Activated CD8-positive, alpha-beta T cell treated with anti-CD3 and anti-CD28 coated beads for 36 hours (primary cell): ENCODE measurements at places on chromosomes 7 and 10.
A peak's percentile ranks its signal among the peaks of the same experiment; 100 is the strongest.

GRCh38 chr7:1663857-1664651 is 6.0 kb upstream of the ELFN1 start:
- DNase-seq, result no peak

DNA sequence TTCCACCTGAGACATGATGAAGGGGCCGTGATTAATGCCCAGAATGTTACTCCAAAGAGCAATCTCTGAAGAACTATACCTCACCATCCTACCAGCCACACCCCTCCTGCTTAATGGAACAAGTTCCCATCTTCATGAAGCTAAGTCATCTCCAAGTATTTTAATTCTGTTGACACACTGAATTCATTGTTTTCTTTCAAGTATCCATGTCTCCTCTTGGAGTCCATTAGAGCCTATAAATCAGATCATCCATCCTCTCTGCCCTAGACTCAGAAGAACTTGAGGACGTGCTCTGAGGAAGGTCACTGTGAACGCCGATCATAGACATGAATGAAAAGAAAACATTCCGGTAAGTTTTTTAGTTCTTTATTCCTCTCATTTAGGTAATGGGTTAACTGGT is 126.8 kb downstream of the RSU1 start:
- DNase-seq, result no peak

DNA sequence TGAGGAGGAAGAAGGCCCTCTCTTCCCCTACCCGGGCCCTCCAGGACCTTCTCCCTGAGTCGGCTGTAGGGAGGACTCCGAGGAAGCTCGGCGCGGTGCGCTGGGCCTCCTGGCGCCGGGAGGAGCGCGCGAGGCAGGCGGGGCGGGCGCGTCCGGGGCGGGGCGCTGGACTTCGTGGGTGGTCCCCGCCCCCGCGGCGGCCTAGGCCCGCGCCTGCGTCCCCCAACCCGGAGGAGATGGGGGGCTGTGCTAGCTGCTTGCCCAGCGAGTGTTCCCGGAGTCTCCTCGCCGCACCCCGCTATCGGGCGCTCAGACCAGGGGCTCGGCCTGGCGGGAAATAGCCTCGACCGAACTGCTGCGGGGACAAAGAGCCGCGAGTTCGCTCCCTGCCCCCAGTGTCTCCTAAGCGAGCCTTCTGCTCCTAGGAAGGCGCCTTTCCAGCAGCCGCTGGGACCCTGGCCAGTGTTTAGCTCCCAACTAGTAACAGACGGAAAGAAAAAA is 19.2 kb upstream of the SMO start:
- DNase-seq, result peak; percentile 65

GRCh38 chr10:32350811-32351350 is 3.9 kb upstream of the EPC1 start:
- DNase-seq, result no peak

DNA sequence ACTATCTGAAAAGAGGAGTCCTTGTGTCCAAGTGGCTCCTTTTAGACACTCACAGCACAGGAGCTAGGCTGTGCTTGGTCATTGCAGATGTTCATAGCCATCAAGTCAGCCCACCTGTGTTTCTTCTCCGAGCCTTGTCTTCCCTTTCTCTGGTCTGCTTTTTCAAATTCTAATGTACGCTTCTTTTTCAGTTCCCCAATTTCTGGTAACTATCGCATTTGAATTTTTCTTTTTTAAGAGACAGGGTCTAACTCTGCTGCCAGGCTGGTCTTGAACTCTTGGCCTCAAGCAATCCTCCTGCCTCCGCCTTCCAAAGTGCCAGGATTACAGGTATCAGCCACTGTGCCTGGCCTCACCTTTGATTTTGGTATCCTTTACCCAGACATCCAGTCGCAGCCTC is 18.9 kb downstream of the APBB1IP start:
- no peak for DNase-seq

DNA sequence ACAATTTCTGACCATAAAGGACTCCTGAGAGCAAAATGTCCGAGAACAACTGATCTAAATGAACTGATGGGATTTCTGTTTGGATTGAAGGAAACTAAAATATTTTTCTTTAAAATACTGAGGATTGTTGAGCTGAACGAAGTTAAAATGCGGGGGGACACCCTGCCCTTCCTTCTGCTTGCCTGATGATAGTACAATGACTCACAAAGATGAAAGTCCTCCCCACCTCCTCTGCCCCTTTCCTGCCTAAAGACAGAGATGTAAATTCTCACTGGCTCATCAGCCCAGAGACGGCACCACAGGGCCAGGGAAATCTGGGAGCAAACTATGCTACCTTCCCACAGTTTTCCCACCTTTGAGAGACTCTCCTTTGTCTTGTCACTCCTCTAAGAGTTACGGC is 180.6 kb downstream of the PHTF2 start:
- no peak for DNase-seq

GRCh38 chr10:93818086-93818485 is 60.4 kb downstream of the LGI1 start:
- DNase-seq, result no peak

DNA sequence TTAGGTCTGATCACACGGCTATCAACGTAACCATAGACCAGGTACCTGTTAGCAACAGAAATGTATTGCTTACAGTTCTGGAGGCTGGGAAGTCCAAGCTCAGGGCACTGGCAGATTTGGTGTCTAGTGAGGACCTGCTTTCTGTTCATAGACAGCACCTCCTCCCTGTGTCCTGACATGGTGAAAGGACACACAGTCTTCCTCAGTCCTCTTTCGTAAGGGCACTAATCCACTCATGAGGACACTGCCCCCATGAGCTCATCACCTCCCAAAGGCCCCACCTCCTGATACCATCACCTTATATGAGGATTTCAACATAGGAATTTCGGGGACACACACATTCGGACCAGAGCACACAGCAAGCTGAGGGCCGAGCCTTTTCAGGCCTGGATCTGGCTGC is 71.4 kb upstream of the BTBD16 start:
- DNase-seq, result no peak

DNA sequence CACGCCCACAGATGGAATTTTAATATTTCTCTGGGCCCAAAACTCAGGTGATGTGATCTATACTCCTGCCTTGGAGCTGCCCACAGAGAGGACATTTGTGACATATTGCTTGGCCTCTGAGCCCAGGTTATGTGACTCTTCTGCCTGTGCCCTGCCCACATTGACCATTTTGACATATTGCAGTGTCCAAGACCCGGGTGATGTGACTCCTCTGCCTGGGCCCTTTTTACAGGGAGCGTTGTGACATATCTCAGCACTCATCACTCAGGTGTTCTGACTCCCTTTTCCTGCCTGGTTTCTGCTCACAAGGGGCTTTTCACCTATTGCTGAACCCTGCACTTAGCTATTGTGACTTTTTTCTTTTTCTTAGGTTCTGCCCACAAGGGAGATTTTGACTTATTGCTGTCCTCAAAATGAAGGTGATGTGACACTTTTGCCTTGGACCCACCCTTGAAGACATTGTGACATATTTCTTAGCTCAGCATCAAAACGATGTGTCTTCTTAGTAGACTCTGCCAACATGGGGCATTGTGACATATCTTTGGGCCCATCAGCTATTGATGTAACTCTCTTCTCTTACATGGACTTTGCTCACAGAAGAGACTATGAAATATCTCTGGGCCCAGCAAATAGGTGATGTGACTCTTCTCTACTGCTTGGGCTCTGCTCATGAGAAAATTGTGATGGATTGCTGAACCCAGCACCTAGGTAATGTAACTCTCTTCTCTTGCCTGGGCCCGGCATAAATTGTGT is 11.0 kb upstream of the ZNF107 start:
- no peak for DNase-seq

- DNase-seq, result no peak
Observed at GRCh38 chr7:139403601-139404000, 43.9 kb downstream of the LUC7L2 start.

GRCh38 chr10:6920072-6921019 is 340.3 kb upstream of the PRKCQ start:
- peak; percentile 92 for DNase-seq

DNA sequence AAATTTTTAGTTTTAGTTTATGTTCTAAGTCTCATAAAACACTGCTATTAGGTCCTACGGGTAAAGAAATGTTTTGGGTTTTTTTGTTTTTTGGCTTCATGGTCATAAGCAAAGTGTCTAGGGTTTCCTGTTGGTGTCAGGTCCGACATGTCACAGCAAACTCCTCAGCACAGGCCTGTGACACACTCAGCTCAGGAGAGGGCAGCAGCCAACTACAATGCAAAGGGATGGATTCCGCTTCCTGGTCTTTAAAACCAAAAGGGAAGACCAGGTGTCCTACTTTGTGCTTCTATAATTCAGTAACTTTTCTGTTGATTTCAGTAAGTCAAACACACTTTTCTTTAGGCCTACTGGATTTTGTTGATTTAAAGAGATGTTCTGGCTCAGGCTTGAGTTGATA is 83.8 kb upstream of the MACROH2A2 start:
- DNase-seq, result no peak

GRCh38 chr7:148672041-148672440 is 26.7 kb upstream of the CUL1 start:
- DNase-seq, result peak; percentile 27

DNA sequence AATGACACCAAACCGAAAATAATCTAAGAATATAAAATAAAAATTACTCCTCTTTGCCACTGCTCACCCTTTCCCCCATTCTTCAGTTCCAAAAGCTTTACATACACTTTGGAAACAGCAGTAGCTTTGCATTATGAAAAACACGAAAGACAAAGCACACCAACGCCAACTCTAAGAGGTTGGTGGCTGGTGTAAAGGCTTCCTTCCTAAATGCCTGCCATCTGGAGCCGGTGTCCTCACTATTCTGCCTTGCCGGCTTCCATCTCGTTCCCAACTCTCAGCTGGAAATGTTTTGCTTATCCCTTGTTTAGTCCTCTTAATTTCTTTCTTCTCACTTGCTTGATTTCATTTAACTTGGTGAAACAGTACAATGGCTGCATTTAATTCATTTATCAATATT is 281.1 kb upstream of the LRRN3 start:
- no peak for DNase-seq

DNA sequence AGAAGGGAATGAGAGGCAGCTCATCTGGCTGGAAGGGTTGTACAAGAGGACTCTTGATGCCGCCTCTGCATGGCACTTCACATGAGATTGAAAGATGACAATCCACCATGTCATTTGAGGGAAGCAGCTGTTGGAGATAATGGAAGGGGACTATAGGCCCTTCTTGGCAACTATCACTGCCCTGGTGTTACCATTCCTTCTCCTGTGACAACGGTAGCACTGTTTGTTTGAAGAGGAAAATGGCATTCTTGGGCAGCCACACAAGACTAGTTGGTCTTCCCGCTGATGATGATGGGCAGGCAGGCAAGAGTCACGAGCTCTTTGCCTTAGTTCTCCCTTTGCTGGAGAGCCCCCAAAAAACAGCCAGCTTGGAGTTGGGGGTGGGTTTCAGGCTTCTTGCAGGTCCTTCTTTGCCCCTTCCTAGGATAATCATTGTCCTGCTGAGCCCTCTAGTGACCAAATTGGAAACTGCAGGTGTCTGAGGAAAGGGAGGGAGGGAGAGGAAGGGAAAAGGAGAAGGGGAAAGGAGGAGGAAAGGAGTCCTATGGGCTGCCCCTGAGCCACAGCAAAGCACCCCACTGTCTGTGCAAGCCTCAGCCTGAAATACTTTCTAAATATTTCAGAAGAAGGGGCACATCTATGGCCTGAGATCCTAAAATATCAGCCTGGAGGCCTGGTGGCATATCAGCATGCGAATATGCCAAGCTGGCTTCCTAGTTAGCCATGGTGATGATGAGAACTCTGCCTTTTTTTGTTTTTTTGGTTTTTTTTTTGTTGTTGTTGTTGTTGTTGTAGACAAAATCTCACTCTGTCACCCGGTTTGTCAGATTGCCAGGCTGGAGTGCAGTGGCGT is 165.6 kb upstream of the KMT2E start:
- peak; percentile 64 for DNase-seq

DNA sequence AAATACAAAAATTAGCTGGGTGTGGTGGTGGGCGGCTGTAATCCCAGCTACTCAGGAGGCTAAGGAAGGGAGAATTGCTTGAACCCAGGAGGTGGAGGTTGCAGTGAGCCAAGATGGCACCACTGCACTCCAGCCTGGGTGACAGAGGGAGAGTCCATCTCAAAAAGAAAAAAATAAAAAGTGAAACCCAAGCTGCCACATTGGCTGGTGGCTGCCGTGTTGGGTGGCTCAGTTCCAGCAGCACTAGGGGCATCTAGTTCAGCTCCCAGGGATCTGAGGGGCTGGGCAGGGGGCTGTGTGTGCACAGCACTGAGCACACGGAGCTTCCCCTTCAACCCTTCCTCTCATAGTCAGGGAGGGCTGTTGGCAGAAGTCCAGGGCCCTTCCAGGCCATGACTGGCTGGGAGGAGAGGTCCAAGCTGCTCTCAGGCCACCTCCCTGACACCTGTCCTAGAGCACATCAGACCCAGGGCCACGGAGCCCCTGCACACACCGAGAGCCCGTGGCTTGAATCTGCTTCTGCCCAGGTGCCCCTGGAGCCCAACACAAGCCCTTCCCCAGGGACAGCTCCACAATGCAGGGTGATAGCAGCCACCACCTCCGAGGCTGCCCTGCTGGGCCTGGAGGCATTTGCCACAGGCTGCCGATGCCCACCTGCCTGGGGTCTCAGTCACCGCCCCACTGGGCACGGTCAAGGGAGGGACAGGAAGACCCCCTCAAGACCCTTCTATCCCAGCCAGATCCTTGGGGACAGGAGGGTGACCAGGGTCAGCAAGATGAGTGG is 47.3 kb downstream of the YKT6 start:
- DNase-seq, result no peak

GRCh38 chr10:51620131-51620530 is 79.3 kb downstream of the CSTF2T start:
- DNase-seq, result no peak

GRCh38 chr7:2719007-2719406 is 31.0 kb downstream of the AMZ1 start:
- DNase-seq, result peak; percentile 88

- DNase-seq, result no peak
Observed at GRCh38 chr7:333393-333764, 43.4 kb downstream of the FOXL3 start.

DNA sequence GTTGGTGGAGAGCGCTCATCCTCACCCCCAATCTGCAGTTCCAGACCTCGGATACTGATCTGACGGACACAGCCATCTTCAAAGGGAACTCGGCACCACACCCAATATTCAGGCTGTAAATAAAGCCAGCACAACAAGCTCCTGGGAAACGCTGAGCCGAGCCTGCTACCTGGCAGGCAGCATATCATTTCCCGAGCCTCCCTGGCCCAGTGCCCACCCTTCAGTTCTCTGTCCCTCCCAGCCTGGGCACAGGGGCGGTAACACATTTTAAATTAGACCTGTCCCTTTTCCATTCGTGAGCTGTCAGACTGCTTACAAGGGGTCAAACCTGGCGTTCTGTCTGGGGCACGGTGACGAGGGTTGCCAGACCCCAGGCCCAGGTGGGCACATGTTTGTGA is 250.5 kb downstream of the ARHGAP12 start:
- no peak for DNase-seq
